Stimulated activated CD8-positive, alpha-beta memory T cell treated with anti-CD3 and anti-CD28 coated beads, Interleukin-7, amount 100 ng/mL, for 1 hour (primary cell): ENCODE measurements at places on chromosomes 4 and X.

DNA sequence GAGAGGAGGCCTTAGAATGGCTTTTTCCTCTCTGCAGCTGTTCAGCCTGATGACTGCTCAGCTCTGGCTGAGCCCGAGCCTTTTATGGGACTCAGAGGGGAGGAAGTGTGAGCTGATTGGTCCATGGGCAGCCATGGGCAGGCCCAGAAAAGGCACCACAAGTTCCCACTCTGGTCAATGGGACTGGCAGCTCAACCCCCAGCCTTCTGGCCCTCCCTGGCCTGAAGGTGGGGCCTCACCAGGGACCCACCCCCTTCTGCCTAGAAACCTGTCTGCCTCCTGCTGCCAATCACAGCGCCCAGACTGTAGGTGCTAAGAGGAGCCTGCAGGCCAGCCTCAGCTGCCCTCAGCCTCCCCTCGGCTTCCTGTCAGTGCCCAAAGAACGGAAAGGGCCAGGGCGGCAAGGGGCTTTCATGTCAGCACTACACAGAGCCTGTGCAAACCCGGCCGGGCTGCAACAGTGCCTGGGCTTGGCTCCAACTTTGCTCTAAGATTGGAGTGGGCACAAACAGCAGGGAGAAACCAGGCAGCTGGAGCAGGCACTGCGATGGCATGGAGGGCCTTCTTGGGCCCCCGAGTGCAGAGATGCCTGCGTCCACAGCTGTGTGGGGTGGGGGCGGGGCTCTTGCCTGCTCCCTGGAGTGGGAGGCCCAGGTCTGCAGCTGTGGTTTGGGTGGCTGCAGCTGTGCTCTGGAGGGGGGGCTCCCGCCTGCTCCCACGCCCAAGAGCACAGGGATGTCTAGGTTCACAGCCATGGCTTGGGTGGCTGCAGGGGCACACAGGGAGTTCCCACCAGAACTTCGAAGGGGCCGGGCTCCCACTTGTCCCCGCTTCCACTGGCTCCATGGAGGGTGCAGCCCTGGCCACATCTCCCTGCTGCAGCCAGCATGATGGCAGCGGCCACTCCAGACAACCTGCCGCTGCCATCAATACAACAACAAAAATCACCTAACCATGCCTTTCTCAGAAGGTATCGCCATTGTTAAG lies 92.6 kb downstream of the NXF2 start:
- no peak for DNase-seq

GRCh38 chrX:154605566-154605965 lies 13.5 kb downstream of the CTAG1B start:
- no peak for DNase-seq

GRCh38 chr4:20840648-20841190 lies 140.5 kb downstream of the PACRGL start:
- DNase-seq = no peak

DNA sequence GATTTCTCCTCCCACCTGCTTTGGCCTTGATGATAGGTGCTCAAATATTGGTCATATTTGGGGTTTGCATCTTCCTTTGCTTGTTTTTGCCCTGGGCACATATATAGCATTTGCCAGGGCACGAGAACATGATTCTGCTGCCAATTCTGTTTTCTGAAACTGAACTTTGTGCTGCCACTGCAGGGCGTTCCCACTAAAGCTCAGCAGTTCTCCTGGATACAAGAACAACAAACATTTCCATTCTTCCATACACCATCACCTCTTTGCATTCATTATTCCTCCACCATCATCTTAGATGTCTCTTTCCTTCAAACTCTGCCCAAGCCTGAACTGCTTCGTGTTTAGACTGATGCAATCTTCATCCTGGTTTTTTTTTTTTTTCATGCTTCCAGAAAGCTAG lies 36.3 kb upstream of the GATB start:
- no peak for DNase-seq

GRCh38 chrX:150635952-150636351 lies 57.2 kb upstream of the MTMR1 start:
- DNase-seq = no peak

DNA sequence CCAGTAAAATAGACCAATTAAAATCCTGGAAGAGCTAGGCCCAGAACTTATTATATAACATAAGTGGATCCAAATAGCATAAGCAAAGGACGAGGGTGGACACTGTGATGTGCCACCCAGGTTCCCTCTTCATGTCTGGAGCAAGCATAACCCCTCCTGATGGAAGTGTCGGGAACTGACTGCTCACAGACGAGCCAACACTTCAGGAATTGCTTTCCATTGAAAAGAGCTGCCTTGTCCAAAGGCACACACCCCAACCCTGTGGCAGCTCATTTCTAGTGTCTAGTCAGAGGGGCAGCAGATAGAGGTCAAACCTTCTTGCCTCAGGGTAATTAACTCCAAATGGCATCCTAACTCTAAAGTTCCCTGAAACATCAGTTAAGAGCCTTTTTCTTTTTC lies 15.3 kb downstream of the DDIT4L start:
- no peak for DNase-seq

DNA sequence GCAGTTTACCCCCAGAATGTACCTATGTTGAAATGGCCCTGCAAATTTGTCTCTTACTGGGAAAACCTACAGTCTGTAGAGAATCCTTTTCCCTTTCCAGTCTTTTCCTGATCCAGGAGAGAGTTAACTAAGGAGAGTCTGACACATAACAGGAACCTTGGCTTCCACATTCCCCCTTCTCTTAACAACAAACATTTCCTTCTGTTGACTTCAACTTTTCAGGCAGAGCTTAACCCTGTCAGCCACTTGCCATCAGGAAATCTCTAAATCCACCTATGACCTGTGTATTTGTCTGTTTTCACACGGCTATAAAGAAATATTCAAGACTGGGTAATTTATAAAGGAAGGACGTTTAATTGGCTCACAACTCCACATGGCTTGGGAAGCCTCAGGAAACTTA lies 45.6 kb upstream of the GPR78 start:
- no peak for DNase-seq
